ENCODE measurements at places on chromosomes 13 and 19. TPM values are rescaled to one million over a fixed set of nuclear protein-coding genes. Genes with fewer than 3 reads are reported as not detected.

Gene PSG4
- total RNA-seq = not detected

Gene C2CD4C
- total RNA-seq = 7.9 TPM

Gene FGF22
- 1.4 TPM for total RNA-seq

Gene ANGPTL8
- total RNA-seq = not detected

Gene COX6B1
- 536 TPM for total RNA-seq

Gene THOP1
- total RNA-seq = 165 TPM

Gene KLK2
- 0.46 TPM for total RNA-seq

Gene TMEM38A
- 11.1 TPM for total RNA-seq

Gene ZNF132
- 2.7 TPM for total RNA-seq

Gene MEIOSIN
- total RNA-seq = 0.11 TPM

Gene MAU2
- 47.8 TPM for total RNA-seq

Gene PIP5K1C
- total RNA-seq = 36.2 TPM

Gene F10
- total RNA-seq = 0.87 TPM

Gene EPSTI1
- 2.1 TPM for total RNA-seq

Gene IGFL3
- total RNA-seq = not detected

Gene CEACAM8
- total RNA-seq = not detected

Gene KLK11
- total RNA-seq = 0.27 TPM

Gene ZMYM5
- 10.1 TPM for total RNA-seq

Gene SYCN
- total RNA-seq = 0.37 TPM

Gene C1QTNF9B
- total RNA-seq = not detected

Gene CHMP2A
- total RNA-seq = 109 TPM

Gene CD70
- total RNA-seq = 1.7 TPM

GRCh38 chr13:46181840-46182490, at the start of gene LCP1:
Gene LCP1, minus strand, starts transcription at chr13:46182177. Its CDS starts 22,515 bp downstream, at chr13:46159662.
- DNase-seq = no peak

DNA sequence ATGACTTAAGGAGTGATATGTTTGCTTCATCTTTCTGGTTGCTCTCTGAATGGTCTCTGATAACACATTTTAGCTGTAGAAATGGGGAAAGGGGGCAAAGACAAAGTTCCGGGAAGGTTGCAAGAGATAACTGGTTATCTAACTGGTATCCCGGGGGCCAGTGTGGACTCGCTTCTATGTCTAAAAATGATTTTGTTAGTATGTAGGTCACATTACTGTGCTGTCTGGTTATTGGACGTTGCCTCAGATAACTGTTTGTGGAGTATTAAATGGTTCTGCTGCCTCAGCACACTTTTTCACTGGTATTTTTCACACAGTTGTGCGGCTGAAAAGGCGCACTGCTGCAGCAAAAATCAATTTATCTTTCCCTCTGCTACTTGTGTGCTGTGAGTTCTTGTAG, 63.0 kb upstream of the ZNF536 start:
- no peak for DNase-seq

GRCh38 chr13:46964789-46965527, 68.1 kb upstream of the HTR2A start:
- DNase-seq = no peak

GRCh38 chr13:49545661-49546060, 39.7 kb downstream of the RCBTB1 start:
- DNase-seq = no peak

- no peak for DNase-seq
These were observed 82.0 kb downstream of the KLF5 start for GRCh38 chr13:73140801-73141200.

DNA sequence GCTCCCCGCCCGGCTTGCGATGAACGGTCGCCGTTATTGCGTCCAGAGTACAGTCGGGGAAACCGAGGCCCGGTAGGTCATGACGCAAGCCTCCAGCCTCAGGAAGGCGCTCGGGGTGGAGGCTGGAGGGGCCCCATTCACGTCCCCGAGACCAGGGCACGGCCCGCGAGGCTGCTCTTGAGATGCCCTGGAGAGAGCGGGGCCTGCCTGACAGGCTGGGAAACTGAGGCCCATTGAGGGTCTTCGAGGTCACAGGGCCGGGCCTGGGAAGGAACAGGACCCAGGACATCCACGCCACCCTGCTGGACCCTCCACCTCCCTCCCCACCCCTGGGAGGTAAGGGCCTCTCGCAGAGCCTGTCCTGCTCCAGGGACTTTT, 367 bp downstream of the NDUFS7 start:
- no peak for DNase-seq

DNA sequence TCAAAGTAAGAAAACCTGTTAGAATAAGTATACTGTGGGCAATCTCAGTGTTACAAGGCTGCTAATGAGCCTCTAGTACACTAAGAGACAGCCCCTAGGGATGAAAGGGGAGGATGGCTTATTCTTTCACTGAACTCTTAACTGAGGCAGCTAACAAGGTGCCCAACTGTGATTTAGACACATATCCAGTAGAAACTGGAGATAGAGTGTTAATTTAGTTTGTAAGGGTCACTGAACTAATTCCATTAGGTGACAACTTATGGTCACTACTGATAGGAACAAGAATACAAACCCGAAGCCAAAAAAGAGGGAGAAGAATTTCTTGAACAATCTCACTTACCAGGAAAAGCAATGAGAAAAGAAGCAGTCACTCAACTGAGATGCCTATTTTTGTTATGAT, 1010.6 kb downstream of the PCDH9 start:
- no peak for DNase-seq

- no peak for DNase-seq
These were observed 312 bp downstream of the GSK3A start for GRCh38 chr19:42242069-42242511.

DNA sequence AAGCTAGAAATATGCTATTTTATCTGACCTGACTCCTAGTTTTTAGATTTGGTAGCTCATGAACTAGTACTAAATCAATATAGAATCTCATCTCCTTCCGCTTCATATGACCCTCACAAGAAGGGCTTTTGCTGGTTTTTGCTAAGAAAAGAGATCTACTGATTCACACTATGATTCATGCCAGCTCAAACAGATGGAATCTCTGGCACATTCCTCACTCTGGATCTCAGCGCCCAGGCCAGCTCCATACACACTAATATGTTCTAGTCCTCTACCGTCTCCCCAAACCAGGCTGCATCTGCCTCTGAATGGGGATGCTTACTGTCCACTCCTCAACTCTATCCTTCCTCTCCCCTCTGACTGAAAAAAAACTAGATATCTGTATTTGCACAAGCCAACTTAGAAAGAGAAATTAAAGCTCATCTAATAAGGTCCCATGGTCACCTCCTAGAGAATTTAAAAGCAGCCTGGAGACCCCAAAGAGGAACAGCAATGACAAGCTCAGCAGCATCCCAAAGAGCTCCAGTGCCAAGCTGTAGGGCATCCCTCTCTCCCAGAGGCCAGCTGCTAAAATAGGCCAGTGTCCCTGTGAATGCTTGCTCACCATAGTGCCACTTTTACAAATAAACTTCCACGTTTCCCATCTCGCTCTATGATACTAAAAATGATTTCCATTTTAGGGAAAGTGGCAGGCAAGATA, 74.9 kb downstream of the LHFPL6 start:
- DNase-seq = no peak

DNA sequence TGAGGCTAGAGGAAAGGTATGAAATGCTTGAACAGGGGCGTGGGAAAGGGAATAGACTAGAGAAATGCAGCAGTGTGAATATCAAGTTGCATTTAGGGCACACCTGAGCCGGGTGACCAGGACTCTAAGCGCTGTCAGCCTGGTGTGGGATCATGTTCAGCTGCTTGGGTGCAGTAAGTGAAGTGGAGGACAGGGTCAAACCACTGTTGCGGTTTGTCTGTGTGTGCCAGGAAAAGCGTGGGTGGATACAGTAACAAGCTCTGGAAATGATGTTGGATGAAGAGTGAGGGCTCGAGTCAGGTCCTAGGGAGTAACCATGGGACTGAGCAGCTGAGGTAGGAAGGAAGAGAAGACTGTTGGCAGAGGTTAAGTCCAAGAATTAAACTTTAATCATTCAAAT, 15.8 kb downstream of the DGKH start:
- no peak for DNase-seq

DNA sequence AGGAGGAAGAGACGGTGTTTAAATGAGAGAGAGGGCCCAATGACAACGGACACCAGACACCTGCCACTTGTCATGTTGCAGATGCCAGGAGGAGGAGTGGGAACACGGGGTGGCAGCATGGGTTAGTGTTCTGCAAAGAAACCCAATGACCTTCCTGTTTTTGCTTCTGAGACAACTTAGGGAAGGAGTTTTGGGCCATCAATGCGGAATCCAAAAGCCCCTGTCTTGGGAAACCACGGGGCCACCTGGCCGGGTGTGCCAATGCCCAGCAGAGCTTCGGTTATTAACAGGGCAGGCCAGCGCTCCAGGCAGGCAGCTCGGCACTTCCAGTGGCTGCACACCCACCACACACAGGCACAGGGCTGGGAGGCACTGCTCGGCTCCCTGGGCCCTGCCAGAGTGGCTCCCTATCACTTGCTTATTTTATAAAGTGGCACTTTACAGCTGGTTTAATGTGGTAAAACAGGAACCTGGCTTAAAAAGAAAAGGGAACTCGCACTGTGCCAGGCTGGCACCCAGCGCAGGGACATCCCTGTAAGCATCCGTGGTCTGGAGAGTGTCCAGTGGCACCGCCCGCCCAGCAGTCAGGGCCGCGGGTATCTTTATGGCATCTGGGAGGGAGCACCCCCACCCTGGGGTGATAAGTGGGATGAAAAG, 19.1 kb downstream of the ELL start:
- DNase-seq = no peak

DNA sequence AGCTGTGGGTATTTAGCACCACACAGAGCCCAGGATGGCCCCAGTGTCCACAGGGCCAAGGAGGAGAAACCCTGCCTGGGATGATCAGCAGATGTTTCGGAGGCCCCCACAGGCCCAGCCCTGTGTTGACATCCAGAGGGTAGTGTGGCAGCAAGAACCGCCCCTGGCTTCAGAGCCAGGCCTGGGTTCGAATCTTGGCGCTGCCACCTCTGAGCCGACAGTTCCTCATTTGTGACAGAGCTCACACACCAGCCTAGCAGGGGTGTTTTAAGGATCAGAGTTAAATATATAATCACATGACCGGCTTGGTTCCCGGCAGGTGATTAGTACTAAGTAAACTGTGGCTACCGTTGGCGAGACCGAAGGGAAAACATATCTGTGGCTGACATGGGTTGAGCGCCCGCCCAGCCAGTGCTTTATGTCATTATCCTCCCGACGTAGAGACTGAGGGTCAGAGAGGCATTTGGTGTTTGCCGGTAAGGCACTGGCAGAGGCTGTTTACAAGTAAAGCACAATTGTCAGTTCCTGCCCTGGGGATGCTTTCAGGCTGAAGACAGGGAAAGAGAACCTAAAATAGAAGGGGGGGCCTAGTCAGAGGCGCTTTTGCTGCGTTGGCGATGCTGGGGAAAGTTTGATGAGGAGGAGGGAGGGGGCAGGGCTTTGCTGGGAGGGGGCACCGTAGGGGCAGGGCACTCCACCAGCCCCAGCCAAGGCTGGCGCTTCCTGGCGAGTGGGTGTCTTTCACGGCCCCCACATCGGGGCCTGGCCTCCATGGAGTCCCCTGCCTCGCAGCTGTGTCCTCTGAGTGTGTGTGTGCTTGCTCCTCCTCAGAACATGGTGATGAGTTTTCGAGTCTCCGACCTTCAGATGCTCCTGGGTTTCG, 4.8 kb downstream of the PIAS4 start:
- DNase-seq = no peak

DNA sequence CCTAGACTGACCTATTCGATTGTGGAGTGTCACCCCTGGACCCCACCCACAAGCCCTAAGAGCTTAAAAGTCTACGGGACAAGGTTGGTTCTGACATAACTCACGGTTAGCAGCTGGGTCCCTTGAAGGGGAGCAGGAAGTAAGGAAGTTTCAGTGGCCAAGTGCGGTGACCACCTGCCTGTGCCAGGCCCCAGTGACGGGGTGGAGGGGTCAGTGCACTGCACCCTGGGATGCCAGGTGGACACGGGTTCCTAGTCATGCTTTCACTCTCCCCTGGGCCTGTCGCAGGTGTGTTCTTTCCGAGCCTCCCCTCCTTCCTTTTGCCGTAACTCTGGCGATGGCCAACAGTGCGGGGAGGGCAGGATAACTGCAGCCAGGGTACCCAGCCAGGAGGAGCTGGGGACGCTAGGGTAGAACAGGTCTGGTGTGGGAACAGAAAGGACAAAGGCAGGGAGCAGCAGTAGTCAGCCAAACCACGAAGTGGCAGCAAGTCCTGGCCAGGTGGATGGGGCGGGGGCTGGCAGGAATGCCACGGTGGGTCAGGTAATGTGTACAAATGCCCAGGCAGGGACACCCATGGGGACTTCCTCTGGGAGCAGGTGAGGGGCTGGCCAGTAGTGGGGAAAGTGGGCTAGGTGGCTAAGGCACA, 58.3 kb downstream of the RGCC start:
- no peak for DNase-seq

GRCh38 chr13:98508685-98509084, 68.2 kb downstream of the STK24 start:
- no peak for DNase-seq

GRCh38 chr13:76965759-76966421, 17.6 kb downstream of the ACOD1 start:
- no peak for DNase-seq

- DNase-seq = no peak
These were observed 9.7 kb upstream of the DACH1 start for GRCh38 chr13:71876648-71877255.

GRCh38 chr19:29711584-29712132, 3.4 kb downstream of the C19orf12 start:
- DNase-seq = no peak

- no peak for DNase-seq
These were observed 5.7 kb downstream of the TUBGCP3 start for GRCh38 chr13:112582263-112582662.

- peak; percentile 62 for DNase-seq
These were observed 1895.6 kb upstream of the PRR20A start for GRCh38 chr13:55245005-55245644.

- no peak for DNase-seq
These were observed 1.8 kb downstream of the HOOK2 start for GRCh38 chr19:12773571-12773970.

GRCh38 chr19:5891572-5891937, 12.0 kb downstream of the NDUFA11 start:
- no peak for DNase-seq

GRCh38 chr19:14114854-14115253, 2.7 kb downstream of the PRKACA start:
- peak; percentile 77 for DNase-seq
